ENCODE measurements at places on chromosomes 2 and 18.

GRCh38 chr18:62621546-62621945 is 93.8 kb upstream of the PHLPP1 start:
- H3K27me3 ChIP-seq: peaks cover 9% of the 10 kb centered on the region

DNA sequence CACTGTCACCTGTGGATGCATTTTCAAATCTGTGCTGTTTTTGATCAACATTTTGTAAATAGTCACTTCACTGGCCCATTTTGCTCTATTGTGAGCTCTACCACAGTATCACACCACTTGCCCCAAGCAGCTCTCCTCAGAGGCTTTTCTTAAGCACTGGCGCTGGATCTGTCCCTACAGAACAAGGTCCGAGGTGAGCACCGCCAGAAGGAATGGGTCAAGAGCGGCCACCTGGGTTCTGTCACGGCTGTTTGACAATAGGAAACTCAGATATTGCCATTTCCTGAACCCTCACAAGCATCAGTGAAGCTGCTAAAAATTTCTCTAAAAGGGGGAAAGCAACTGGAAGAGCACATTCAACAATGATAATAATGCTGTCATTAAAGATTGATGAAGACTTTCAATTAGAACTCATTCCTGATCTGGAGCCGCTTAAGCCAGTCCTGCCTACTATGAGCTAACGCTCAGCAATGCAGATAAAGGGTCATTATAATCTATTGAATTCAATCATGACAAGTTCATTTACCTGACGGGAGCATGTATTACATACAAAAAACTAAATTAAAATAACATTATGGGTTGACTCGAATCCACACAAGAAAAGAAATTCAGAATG is 514.0 kb downstream of the GALR1 start:
- peaks cover 25% of the 10 kb centered on the region for H3K27me3 ChIP-seq
- no peak for ATAC-seq
- no peak overlapping the region for H3K27ac ChIP-seq
- H3K4me3 ChIP-seq: no peak overlapping the region
- no peaks in the 10 kb centered on the region for H3K36me3 ChIP-seq
- H3K4me1 ChIP-seq: no peaks in the 10 kb centered on the region

DNA sequence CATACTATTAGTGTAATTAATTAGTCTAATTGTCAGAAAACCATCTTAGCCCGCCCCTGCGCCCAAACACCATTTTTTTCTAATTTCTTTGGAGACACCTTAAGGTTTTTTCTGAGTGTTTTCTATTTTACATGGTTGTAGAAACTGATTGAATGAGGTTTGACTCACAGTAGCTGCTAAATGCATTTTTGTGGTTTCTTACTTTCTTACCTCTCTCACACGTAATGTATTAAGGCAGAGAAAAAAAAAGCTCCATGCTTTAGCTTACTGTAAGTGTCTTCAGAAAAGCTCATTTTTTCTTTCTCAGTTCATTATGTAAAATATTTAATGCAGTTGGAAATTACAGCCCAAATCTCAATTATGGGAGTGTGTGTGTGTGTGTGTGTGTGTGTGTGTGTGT is 548.5 kb upstream of the LRRTM4 start:
- no peaks in the 10 kb centered on the region for H3K4me1 ChIP-seq
- H3K27ac ChIP-seq: no peak overlapping the region
- no peak for ATAC-seq

DNA sequence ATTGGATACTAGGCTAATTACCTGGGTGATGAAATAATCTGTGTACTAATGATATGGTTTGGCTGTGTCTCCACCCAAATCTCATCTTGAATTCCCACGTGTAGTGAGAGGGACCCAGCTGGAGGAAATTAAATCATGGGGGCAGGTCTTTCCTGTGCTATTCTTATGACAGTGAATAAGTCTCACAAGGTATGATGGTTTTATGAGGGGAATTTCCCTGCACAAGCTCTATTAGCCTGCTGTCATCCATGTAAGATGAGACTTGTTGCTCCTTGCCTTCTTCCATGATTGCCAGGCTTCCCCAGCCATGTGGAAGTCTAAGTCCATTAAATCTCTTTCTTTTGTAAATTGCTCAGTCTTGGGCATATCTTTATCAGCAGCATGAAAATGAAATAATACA is 394.1 kb upstream of the SYT4 start:
- H3K27me3 ChIP-seq: no peaks in the 10 kb centered on the region
- no peak overlapping the region for H3K4me3 ChIP-seq
- ATAC-seq: no peak
- no peak overlapping the region for H3K27ac ChIP-seq
- H3K36me3 ChIP-seq: no peaks in the 10 kb centered on the region

GRCh38 chr2:151845884-151846283 is 17.7 kb upstream of the ARL5A start:
- H3K36me3 ChIP-seq: no peaks in the 10 kb centered on the region
- H3K4me1 ChIP-seq: no peaks in the 10 kb centered on the region
- H3K27ac ChIP-seq: no peak overlapping the region
- H3K27me3 ChIP-seq: no peaks in the 10 kb centered on the region
- no peak overlapping the region for H3K4me3 ChIP-seq

DNA sequence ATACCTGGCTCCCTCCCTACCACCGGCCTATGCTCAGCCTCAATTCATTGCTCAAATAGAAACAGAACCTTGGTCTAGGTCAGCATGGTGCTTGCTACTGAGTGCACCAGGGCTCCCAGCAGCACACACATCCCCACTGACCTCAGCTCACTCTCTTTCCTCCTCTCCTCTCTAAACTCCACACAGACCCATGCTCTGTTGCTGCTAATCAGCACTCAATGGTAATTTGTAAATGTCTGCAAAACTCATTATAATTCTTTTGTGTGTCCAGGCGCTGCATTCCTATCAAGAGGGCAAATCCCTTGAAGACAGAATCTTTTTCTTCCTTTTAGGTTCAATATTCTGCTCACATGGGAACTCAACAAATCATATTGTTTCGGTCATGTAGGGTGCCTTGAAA is 382.2 kb downstream of the CLIP4 start:
- no peak overlapping the region for H3K4me3 ChIP-seq
- H3K4me1 ChIP-seq: no peaks in the 10 kb centered on the region
- no peak overlapping the region for H3K27ac ChIP-seq

DNA sequence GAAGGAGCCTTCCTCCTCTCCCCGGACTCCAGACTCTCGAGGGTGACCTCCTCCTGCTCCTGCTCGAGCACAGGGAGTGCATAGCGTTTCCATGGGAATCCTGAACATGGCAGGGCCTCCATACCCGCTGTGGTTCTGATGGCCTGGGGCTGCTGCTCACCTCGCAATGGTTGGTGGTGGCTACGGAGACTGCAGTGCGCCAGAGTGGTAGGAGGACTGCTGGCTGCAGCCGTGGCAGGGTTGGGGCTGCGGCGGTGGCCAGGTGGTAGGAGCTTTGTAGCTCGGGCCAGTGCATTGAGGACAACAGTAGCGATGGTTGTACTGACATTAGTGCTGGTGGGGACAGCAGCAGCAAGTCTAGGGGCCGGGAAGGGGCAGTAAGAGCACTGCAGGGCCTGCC is 32.0 kb upstream of the ANKRD62 start:
- H3K4me1 ChIP-seq: no peaks in the 10 kb centered on the region
- H3K27ac ChIP-seq: no peak overlapping the region
- no peaks in the 10 kb centered on the region for H3K27me3 ChIP-seq
- no peak overlapping the region for H3K4me3 ChIP-seq

GRCh38 chr2:123438251-123438650 is 586.8 kb upstream of the CNTNAP5 start:
- no peak for ATAC-seq
- H3K36me3 ChIP-seq: no peaks in the 10 kb centered on the region
- H3K27ac ChIP-seq: no peak overlapping the region
- H3K27me3 ChIP-seq: no peaks in the 10 kb centered on the region

DNA sequence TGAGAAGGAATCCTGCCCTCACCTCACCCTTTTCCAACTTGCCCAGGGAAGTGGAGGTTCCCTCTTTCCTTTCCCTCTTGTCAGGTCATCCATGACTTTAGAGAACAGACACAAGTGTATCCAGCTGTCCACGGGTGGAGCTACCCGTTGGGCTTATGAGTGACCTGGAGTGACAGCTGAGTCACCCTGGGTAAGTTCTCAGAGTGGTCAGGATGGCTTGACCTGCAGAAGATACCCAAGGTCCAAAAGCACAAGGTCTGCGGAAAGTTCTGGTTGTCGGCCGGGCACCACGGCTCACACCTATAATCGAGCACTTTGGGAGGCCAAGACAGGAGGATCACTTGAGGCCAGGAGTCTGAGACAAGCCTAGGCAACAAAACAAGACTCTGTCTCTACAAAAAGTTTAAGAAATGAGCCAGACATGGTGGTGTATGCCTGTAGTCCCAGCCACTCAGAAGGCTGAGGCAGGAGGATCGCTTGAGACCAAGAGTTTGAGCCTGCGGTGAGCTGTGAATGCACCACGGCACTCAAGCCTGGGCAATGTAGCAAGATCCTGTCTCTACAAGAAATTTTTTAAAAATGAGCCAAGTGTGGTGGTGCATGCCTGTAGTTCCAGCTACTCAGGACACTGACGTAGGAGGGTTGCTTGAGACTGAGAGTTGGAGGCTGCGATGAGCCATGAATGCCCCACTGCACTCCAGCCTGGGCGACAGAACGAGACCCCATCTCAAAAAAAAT is 14.0 kb upstream of the CNDP1 start:
- ATAC-seq: no peak
- H3K27ac ChIP-seq: no peak overlapping the region
- H3K36me3 ChIP-seq: no peaks in the 10 kb centered on the region

DNA sequence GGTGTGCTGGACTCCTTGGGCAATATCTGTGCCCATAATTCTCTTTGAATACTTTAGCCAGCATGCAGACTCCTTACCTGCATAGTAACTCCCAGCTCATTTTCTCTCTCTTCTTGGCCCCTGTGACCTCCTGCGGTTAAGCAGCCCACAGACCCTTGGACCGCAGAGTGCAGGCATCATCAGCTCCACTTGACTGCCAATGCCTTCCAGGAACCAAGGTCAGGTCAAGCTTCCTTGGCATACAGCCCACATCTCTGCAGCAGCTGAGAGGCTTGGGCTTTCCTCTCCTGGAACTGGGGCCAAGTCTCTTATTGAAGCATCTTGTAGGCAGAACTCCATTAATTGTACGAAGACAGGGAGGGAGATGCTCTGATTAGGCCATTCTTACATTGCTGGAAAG is 130.1 kb upstream of the PIEZO2 start:
- H3K36me3 ChIP-seq: no peaks in the 10 kb centered on the region
- no peaks in the 10 kb centered on the region for H3K4me1 ChIP-seq
- no peak overlapping the region for H3K27ac ChIP-seq
- no peak overlapping the region for H3K4me3 ChIP-seq
- ATAC-seq: no peak

DNA sequence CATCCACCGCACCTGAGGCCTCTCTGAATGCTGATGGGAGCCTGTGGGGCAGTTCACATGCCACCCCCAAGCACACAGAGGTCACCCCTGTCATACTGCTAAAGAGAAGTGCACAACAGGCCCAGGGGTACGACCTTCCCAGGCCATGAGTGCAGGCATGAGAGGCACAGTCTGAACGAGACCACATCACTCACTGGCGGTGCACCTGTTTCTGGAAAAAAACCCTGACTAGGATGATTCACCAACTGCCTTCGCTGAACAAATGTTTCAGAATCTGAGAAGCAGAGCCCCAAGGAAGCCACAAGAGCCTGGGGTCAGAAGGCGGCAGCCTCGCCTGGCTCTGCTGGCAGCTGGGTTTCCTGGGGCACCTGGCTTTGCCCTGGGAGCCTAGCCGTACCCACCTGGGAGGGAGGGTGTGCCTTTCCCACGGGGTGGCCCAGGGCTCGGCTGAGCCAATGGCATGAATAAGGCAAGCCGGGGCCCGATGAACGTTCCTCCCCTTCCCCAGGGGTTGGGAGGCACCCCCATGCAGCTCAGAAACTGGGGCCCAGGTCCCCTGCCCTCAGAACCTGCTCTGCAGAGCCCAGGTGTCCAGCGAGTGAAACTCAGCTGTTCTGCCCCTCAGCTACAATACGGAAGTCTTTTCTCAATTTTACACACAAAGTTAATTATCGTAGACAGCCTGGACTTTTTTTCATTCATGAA is 73.8 kb downstream of the HDAC4 start:
- no peak overlapping the region for H3K4me3 ChIP-seq
- H3K27ac ChIP-seq: peak overlapping the region; percentile 85
- no peaks in the 10 kb centered on the region for H3K27me3 ChIP-seq
- no peak for ATAC-seq

- no peak overlapping the region for H3K4me3 ChIP-seq
- no peaks in the 10 kb centered on the region for H3K27me3 ChIP-seq
- H3K36me3 ChIP-seq: no peaks in the 10 kb centered on the region
These were observed 233.5 kb upstream of the ZEB2 start for GRCh38 chr2:144753416-144753815.

DNA sequence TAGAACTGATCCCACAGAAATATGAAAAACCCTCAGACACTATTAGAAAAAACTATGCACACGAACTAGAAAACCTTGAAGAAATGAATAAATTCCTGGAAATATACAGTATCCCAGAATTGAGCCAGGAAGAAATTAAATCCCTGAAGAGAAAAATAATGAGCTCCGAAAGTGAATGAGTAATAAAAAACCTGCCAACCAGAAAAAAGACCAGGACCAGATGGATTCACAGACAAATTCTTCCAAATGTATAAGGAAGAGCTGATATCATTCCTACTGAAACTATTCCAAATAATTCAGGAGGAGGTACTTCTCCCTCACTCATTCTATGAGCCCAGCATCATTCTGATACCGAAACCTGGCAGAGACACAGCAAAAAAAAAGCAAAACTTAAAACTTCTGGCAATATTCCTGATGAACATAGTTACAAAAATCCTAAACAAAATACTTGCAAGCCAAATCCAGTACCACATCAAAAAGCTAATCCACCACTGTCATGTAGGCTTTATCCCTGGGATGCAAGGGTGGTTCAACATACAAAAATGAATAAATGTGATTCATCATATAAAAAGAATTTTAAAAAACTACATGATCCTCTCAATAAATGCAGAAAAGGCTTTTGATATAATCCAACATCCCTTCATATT is 1397.6 kb upstream of the DDX18 start:
- H3K4me1 ChIP-seq: no peaks in the 10 kb centered on the region
- no peak overlapping the region for H3K27ac ChIP-seq
- no peak overlapping the region for H3K4me3 ChIP-seq
- no peak for ATAC-seq

DNA sequence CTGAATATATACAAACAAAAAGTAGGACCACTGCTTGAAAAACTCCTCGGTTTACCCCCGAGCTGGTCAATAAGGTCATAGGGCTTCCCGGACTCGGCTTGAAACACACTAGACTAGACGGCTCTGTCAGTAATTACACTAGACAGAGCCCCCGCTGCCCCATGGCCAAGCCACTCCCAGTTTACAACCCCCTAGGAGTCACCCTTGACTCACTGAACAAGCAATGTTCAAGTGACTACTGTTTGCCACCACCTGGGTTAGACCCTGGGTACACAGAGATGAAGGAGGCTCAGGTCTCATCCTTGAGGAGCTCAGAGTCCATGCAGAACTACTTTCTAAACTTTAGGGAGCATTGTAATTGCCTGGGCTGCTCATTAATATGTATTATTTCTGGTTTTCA is 13.7 kb upstream of the PRELID3A start:
- H3K27ac ChIP-seq: no peak overlapping the region
- H3K27me3 ChIP-seq: no peaks in the 10 kb centered on the region
- ATAC-seq: no peak
- H3K4me1 ChIP-seq: no peaks in the 10 kb centered on the region
- H3K36me3 ChIP-seq: no peaks in the 10 kb centered on the region

All from gastroesophageal sphincter (tissue), 4 donors.